ENCODE measurements at places on chromosomes 11 and 22.
A peak's percentile ranks its signal among the peaks of the same experiment; 100 is the strongest.

DNA sequence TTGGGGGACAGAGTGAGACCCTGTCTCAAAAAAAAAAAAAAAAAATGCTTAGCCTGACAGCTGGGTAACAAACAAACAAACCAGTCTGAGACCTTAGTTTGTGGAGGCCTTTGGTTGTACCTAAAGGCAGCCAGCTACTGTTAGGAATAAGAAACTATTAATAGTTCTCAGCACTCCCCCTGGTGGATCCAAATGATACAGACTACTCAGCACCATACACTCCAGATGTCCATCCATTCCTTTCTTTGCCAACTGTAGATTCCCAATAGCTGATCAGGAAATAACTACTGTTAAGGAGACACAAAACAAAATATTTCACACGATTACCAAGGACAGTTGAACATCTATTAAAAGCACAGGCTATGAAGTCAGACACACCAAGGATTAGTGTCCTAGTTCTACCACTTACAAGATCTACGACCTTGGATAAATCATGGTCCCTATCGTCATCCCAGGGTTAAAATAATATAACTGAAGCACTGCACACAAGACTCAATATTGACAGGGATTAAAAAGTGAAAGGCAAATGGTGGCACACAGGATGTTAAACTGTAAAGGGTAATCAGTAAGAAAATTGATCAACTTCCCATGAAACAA, 17.2 kb downstream of the CLDN25 start:
- no peak for DNase-seq

DNA sequence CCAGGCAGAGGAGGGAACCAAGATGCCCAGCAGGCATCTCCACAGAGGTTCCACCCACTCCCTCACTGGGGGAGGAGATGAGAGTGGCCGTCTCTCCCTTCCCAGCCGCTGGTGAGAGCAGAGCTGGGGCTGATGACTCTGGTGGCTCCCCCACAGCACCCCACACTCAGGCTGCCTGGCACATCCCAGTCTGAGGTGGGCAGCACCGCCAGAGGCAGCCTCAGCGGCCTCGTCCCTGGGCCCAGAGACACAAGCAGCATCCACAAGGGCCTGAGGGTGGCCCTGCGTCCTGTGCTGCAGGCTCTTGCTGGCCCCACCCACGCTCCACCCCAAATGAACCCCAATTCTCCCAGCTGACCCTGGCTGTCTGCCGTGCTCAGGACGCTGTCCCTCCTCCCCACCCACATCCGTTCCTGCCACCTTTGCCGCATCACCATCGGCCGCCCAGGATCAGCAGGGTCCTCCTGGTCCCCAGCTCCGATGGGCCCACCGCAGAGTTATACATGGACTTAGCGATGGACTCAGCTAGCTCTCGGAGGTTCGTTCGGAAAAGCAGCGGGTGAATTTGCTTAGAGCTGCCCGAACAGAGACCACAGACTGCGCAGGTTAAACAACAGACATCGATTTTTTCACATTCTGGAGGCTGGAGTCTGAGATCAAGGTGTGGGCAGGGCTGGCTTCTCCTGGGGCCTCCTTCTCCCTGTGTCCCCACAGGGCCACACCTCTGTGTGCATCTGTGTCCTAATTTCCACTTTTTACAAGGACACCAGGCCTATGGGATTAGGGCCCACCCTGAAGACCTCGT, 20.2 kb upstream of the CTSD start:
- DNase-seq: no peak

DNA sequence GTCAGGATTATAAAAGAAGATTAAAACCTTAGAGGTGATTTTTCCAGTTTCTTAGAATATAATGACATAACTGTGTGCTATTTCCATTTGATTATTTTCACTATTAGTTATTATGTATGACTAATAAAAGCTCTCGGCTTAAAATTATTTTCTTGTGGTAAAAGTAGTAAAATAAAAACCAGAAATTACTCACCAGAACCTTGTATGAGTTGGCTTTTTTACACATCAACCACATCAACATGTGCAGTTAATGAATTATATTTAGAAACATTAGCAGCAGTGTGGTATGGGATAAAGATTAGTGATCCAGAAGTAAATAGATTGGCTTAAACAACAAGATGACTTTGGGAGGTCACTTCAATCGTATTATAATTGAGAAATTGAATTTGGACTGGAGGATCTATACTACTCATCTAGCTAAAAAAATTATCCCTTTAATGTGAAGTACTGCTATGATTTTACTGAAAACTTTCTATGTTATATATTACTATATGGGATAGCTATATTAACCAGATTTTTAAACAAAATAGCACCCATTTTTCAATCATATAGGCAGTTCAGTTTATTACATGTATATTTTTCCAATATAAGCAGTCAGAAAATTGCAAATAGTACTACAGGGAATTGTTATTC, 2.8 kb upstream of the BCO2 start:
- no peak for DNase-seq

GRCh38 chr11:84825106-84825660, 802.0 kb downstream of the DLG2 start:
- DNase-seq: no peak

DNA sequence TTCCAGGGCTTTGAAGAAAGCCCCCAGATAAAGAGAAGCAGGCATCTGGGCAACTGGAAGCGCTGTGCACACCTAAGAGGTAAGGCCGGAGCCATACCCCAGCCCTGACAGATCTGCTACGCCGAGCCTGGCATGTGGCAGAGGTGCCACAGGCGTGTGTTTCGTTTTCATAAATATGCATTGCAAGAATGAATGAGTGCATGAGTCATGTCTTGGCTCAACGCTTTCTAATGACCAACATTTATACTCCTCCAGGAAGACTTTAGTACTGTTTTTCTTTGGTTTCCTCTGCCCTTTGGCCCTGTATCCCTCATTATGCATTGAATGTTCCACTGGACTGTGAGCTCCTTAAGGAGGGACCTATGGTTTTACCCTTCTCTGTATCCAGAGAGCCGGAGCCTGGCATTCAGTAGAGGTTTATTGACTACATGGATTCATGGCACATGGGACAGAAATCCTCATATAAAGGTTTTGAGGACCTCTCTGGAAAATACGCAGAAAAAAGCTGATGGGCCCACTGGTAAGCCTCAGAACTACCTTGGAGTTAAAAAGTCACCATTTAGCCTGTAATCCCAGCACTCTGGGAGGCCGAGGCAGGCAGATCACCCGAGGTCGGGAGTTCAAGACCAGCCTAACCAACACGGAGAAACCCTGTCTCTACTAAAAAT, 38.9 kb upstream of the CSNK2A3 start:
- no peak for DNase-seq

DNA sequence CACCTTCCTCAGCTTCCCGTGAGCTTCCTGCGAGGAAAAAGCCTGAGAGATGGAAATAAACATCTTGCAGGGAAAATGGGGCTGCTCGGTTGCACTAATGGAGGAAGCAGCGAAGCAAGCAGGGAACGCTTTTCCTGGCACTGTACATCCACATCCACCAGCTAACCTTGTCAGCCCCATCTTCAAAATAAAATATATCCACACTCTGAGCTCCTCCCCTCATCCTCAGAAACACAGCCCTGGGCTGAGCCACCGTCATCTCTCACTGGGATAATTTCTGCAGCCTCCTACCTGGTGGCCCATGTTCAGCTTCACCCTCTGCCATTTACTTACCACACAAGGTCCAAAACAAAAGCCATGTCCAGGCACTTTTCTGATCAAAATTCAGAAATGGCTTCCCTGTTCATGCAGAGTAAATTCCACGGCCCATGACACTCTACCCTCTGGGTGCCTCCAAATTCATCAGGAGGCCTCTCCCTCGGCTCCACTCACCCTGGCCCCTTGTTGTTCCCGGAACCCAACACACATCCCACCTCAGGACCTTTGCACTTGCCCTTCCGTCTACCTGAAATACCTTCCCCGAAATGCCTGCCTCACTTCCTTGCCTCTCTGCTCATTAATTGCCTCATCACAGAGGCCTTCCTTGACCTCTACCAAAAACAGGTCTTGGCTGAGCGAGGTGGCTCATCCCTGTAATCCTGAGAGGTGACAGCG, 13.0 kb downstream of the C11orf86 start:
- DNase-seq: no peak

GRCh38 chr22:24424001-24424900, 3.1 kb upstream of the ADORA2A start:
- no peak for DNase-seq

DNA sequence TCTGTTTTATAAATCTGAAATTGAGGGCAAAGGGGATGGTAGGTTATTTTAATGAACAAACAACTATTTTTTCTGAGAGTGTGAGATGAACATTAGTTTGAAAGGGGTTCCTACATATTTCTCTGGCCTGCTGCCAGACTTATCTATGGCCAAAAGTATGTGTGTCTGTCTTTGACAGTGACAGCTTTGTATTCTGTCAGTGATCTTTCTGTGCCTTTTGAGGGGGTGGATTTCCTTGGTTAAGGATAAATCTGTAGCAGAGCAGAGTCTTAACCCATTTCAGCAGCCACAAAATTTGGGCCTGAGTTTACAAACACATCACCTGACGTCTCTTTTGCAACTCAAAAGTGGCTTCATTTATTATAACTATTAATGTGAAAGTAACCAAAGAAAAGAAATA, 30.9 kb downstream of the ZFTA start:
- no peak for DNase-seq

- no peak for DNase-seq
These were observed 21.1 kb downstream of the RPS6KA4 start for GRCh38 chr11:64379817-64380709.

DNA sequence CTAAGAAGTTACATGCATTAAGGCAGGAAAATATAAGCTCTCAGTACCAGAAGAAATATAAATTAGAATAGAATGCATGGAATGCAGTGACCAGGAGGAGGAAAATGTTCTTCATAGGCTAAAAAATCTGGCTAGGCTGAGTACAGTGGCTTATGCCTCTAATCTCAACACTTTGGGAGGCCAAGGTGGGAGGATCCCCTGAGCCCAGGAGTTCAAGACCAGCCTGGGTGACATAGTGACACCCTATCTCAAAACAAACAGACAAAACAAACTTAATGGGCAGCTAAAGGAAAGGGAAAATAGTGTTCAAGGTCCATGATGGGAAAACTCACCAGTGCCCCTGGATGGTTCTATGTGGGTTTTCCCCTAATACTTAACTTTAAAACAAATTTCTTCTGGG, 78.3 kb upstream of the RASSF10 start:
- no peak for DNase-seq

GRCh38 chr11:117866526-117866925, 9.9 kb downstream of the FXYD6 start:
- DNase-seq: no peak

GRCh38 chr11:121336279-121336937, 43.8 kb downstream of the SC5D start:
- no peak for DNase-seq

GRCh38 chr22:28424427-28425080, 255.1 kb downstream of the TTC28 start:
- DNase-seq: no peak

DNA sequence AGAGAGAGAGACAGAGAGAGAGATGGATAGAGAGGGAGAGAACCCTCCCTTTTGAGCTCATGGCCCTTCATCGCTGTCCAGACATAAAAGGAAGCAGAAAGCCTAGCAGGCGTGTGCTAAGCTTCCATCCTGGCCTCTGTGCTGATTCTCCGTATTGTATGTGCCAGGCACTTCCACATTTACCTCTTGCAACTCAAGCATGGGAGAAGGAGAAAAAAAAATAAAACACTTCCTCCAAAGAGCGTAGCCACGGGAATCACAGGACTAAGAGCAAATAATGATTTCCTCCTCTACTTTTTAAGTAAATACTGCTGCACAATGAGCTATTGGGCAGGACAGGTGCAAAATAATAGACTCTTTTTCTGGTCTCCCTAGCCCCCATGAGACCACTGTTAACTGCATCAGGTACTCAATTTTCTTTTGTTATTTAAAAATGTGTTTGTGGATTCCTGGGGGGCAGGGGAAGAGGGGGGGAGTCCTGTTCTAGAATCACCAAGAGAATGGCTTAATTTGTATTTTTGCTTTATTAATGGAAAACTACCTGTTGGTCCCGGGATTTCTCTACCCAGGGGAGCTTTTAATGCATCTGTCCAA, 154.3 kb downstream of the NXPE2 start:
- DNase-seq: no peak

GRCh38 chr11:22725079-22725478, 58.7 kb downstream of the GAS2 start:
- DNase-seq: no peak

DNA sequence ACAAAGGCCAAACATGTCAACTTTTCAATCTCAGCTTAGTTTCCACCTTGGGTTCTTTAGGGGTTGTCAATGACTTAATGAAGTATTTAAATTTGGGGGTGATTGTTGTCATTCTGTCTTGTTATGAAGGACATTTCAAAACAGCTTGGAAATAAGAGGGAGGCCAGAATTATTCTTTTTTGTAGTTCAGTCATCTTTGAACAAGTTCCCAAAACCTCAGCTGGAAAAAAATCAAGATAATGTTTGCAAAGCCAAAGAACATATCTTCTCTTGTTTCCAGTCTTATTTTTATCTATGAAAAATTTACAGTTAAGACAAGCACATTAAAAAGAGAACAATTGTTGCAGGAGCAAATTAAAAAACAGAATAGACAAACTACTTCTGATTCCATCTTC, 612.8 kb downstream of the INSC start:
- DNase-seq: no peak

DNA sequence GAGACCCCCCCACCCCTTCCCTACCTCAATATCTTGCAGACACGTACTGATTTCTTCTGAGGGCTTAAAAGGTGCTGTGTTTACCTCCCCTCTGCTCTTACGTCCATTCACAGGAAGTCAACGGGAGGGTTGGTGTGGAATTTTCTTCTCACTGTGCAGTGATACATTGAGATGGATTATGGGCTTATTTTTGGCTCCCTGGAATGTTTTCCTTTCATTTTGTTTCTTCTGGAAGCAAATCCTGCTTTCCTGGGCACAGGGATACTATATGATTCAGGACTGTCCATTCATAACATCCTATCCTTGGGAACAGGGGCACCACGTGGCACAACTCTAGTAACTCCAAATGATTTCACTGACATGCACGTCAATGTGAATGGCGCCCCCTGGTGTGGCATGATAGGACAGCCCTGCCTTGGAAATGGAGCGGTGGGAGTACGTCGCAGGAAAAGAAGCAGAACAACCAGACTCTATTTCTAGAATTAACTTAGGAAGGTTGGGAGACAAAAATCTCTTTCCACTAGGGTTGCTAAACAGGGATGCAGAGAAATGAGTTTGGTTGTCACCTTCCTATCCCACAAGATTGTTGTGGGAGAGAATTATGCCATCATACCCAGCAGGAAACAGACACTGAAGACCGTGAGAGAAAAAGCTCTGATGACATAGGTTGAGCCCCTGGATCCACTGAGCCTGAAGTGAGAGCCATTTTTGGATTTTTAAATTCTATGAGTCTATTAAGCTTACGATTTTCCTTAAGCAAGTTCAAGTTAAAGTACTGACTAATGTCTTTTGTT, 146.5 kb upstream of the RAG2 start:
- peak; percentile 3 for DNase-seq

GRCh38 chr11:19751055-19751454, 38.4 kb downstream of the NAV2 start:
- DNase-seq: no peak

GRCh38 chr22:17982572-17983141, 41.7 kb downstream of the MICAL3 start:
- DNase-seq: no peak

- DNase-seq: peak; percentile 39
These were observed 95.5 kb upstream of the PARVA start for GRCh38 chr11:12281571-12282478.
